ENCODE measurements at places on chromosomes 3 and 15.

DNA sequence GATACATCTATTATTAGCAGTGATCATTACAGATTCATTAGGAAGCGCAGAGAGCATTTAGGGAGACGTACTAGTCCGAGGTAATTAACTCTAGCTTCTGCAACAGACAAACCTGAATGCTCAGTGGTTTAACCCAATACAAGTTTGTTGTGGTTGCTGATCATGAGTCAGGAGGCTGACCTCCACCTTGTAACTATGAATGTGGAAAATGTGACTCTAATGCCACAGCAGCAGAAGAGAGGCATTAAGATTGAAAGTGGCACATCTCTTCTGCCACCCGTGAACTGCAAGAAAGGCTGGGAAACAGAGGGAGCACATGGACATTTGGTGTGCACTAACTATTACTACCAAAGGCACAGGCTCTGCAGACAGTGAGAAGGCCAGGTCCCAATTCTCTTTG is 71.2 kb upstream of the C3orf80 start:
- no peak for DNase-seq

DNA sequence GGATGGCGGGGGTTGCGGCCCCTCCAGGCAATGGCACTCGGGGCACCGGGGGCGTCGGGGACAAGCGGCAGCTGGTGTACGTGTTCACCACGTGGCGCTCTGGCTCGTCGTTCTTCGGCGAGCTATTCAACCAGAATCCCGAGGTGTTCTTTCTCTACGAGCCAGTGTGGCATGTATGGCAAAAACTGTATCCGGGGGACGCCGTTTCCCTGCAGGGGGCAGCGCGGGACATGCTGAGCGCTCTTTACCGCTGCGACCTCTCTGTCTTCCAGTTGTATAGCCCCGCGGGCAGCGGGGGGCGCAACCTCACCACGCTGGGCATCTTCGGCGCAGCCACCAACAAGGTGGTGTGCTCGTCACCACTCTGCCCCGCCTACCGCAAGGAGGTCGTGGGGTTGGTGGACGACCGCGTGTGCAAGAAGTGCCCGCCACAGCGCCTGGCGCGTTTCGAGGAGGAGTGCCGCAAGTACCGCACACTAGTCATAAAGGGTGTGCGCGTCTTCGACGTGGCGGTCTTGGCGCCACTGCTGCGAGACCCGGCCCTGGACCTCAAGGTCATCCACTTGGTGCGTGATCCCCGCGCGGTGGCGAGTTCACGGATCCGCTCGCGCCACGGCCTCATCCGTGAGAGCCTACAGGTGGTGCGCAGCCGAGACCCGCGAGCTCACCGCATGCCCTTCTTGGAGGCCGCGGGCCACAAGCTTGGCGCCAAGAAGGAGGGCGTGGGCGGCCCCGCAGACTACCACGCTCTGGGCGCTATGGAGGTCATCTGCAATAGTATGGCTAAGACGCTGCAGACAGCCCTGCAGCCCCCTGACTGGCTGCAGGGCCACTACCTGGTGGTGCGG is 1.9 kb downstream of the CHST2 start:
- no peak for DNase-seq

DNA sequence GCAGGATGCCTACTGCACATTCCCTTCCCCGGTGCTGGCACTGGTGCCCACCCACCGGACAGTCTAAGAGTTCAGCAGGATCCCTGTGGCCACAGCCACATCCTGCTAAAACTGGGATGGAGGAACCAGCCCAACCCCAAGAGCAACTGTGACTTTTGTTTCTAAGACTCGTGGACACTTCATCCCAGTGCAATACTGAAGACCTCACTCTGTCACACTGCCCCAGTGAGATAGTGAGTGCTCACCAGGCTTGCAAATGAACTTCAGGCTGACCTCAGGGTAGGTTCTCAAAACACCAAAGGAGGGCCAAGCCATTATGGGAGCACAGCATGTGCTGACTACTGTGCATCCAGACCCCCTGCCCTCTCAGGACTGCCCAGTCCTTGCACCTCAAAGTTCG is 46.7 kb upstream of the MTMR14 start:
- DNase-seq, result no peak

GRCh38 chr3:116413319-116413718 is 32.0 kb downstream of the LSAMP start:
- DNase-seq, result no peak

DNA sequence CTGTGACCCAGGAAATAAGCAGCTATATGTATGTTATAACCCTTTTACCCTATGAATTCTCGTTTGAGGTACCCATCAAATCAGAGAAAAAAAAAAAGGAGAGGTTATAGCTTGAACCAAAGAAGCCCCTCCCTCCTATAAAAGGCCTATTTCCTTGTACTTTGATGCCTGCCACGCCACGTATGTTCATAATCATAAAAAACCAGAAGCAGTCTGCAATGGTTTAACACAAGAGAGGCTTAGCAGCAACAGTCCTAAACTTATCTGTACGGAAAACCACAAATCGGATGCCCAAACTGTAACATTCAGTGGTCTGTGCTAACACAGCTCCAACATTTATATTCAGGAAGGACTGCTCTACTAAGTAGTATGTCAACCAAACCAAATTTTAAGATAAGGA is 21.2 kb downstream of the CCR8 start:
- no peak for DNase-seq

- no peak for DNase-seq
Observed at GRCh38 chr3:122395582-122395981, 11.6 kb downstream of the FAM162A start.

- no peak for DNase-seq
Observed at GRCh38 chr3:151526757-151527156, 65.9 kb upstream of the IGSF10 start.

GRCh38 chr3:60090548-60090947 is 1040.7 kb upstream of the CFAP20DC start:
- no peak for DNase-seq

GRCh38 chr15:83192742-83193141 is 14.9 kb downstream of the HDGFL3 start:
- no peak for DNase-seq

DNA sequence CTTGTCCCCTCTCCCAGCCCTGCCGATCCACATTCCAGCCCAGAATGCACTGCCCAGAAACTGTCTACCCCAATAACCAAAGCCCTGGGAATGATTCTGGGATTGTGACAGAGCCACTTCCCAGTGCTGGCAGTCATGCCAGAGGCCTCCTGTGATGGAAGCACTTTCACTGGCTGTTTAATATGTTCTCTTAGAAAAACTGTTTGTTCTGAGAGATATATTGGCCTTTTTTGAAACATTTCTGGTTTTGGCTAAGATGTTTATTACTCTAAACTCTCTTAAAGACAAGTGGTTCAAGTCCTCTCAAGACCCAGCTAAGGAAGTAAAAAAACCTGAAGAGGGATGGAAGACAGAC is 74.0 kb upstream of the HACD2 start:
- no peak for DNase-seq

DNA sequence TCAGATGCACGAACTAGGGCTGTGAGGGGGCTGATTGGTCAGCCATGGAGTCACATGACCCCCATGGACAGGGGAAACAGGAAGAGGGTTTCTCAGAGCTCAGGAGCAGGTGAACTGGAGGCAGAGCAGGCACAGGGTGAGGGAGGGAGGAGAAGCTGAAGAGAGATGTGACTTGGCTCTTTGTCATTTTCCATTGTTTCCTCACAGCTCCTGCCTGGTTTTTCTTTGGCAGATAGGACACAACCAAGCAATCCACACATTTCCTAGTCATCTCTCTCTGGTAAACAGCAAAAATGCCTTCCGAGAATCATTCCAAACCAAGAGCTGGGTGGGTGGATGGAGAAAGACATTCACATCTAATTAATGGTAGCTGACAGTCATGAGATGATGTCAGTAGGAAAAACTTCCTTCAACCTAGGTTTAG is 43.4 kb upstream of the LMCD1 start:
- no peak for DNase-seq

DNA sequence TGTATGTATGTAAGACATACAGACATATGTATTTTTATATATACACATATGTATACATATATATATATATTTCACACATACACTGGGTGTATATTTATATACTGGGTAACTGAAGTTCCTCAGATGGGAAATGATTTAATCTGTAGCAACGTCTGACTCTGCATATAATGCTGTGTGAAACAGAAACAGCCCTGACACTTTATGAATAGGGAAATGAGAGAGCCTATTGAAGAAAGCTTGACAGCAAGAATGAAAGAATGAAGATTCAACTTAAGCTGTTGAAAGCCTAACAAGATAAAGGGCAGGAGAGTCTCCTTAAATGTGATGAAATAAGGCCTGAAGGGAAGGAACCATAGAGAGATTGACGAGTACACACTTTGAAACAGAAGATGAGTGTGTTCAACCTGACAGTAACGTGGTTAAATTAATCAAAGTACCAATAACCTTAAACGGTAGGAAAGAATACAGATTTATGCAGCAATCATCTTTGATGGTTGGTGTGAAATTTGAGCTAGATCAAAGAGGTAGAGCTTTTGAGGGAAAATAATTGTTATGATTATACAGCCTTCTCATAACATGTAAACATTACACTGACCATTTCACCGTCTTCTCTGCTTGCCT is 169.9 kb downstream of the MECOM start:
- DNase-seq, result no peak

- no peak for DNase-seq
Observed at GRCh38 chr3:119211193-119211592, 29.5 kb downstream of the B4GALT4 start.

- DNase-seq, result peak; percentile 73
Observed at GRCh38 chr3:141561426-141562034, 74.7 kb downstream of the RASA2 start.

- DNase-seq, result peak; percentile 88
Observed at GRCh38 chr3:52280050-52280461, 1.6 kb upstream of the WDR82 start.

DNA sequence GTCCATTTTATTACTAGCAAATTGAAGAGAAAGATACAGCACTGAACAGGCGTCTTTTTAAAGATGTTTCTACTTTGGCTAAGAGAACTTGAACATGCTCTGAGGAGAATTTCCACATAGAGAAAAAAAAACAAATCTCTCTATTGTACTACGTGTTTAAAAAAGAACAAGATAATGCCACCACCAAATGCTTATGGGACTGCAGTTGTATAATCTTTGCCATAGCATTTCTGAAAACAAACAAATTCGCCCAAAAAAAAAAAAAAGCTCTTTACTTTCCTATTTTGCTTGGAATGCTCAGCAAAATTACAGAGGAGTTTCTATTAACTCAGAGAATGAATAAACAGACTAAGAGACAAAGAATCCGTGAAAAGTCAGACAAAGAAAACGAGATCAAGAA is 114.2 kb downstream of the CNTN3 start:
- DNase-seq, result no peak

- DNase-seq, result no peak
Observed at GRCh38 chr3:165716592-165716991, 120.6 kb downstream of the BCHE start.
